ENCODE measurements at places on chromosomes 2 and 18.

DNA sequence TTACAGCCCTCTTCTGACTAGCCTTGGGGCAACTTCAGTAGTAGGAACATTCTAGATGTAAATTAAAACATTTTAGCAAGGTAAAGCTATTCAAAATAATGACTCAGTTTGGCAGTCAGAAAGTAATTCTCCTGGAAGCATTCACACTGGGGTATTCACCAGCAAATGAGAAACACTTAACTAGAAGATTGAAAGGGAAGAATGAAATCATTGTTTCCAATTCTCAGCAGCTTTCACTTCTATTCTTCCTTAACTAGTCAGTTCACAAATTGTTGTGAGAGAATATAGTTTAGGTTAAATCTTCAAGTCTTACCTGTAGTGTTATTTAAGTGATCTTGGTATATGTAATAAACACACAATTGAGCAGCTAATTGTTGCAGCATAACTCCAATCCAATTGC is 1135.6 kb upstream of the FAM98A start:
- no peak for DNase-seq

DNA sequence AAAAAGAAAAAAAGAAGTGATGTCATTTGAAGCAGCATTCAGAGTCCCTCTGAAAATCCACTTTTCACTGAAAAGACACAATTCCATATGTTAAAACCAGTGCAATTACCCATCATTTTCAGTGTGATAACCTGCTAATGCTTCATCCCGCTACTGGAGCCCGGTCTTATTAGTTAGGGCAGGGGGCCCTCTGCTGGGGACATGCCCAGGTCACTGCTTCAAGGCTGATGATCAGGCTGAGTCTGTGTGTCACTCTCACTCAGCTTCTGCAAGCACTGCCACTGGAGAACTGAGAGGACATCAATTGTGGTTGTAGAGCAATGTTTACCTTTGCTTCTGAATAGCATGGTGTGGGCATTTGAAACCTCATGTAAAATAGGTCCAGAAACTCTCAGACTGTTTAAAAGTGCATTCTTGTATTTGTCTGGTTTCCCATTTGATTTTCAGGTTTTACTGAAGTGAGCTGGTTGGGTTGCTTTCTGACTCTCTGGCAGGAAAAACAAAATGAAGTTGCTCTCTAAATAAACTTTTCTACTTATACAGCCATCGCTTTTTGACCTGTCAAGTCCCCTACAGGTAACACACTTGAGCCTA is 49.2 kb upstream of the NXPH2 start:
- DNase-seq, result no peak

GRCh38 chr2:225996462-225996828 is 596.9 kb downstream of the NYAP2 start:
- DNase-seq, result no peak

DNA sequence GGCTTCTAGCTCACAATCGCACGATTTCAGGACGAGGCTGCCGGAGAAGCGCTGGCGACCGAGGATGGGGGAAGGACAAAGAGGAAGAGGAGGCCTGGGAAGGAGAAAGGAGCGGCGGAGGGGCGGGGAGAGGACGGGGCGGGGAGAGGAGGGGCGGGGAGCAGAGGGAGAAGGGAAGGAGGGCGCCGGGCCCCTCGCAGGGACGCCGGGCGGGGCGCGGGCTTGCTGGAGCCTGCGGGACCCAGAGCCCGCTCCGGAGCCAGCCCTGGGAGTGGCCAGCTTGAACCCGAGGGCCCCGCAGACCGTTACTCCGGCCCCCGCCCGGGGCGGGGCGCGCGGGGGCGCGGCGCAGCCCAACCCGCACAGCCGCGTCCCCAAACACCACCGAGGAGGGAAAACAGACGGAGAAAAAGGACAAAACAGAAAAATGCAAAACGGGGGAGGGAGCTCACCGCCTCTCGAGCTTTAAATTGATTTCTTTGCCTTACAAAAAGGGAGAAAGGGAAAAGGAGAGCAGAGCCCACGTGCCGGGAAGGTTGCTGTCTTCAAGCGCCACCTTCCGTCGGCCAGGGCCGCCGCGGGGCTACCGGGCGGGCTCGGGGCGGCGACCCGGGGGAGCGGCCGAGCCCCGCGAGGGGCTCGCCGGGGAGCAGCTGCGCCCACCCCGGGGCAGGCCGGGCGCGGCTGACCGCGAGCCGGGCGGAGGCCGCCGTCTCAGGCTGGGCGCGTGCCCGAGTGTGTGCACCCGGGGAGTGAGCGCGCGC is 781 bp upstream of the SOX11 start:
- DNase-seq, result no peak

DNA sequence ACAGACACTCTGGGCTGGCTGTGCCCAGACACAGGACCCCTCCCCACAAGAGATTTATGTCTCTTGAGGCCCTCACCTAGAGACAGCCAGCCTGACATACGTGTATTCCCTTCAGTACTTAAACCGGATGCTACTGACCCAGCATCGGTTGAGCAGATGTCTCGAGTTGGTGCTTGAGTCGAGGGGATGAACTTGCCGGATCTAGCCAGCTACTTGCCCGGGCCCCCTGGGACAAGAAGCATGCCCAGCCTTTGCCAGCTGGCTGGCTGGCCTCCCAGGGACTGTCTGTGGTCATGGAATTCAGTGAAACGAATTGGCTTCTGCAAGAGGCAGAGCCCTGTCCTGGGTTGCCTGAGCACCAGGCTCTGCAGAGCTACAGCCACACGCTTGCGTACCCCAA is 36.0 kb downstream of the DNMT3A start:
- no peak for DNase-seq

GRCh38 chr2:233848276-233848675 is 6.1 kb downstream of the HJURP start:
- DNase-seq, result no peak

DNA sequence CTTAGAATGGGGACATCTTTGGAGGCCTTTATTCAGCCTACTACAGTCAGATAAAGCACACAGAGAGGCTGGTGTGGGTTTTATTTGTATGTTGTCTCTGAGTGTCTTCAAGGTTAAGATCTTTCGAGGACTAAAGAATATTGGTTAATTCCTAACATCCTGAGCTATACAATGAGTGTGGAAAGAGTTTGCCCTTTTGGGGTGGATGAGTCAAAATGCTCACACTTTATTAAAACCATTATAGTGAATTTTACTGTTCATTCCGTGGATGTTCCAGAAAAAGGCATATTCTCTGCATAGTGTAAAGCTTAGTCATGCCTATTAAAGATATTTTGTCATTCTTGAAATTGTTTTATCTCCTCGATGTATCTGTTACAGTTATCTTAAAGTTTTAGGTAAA is 29.1 kb upstream of the SLC38A11 start:
- no peak for DNase-seq

DNA sequence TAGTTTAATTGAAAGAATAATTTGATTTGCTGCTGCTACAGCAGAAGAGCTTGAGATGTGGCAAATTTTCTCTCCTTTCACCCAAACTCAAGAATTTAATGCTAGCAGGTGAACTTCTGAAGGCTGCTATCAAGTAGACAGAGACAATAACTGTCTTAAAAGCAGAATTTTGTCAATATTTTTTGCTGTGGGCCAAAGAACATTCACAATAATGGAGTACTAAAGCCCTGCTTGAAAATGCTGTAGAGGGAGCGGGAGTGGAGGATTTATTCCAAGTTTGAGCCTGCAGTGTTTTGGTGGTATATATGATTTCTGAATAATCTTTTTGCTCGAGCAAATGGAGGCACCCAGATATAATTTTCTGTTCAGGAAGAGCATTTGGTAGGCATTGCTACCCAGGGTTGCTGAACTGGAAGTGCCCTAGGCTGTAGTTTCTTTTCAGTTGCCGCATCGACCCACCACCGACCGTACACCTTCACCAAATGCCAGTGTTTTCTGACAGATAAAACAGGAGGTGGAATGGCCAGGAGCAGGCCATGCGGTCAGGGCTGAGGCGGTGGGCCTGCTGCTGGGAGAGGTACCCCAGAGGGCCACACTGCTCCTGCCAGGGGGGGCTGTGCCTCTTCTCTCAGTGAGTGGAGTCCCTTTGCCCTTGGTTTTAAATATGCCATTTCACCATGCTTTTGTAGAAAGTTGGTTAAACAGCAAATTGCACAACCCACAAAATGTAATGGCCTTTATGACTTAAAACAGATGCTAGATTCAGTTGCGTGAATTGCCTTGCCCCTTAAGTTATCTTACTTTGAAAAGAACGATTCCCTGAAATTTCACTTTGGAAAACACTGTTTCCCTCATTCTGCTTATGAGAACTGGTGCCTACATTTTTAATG is 36.4 kb downstream of the TSHZ1 start:
- DNase-seq, result no peak

GRCh38 chr2:118006861-118007260 is 7.0 kb downstream of the CCDC93 start:
- no peak for DNase-seq

DNA sequence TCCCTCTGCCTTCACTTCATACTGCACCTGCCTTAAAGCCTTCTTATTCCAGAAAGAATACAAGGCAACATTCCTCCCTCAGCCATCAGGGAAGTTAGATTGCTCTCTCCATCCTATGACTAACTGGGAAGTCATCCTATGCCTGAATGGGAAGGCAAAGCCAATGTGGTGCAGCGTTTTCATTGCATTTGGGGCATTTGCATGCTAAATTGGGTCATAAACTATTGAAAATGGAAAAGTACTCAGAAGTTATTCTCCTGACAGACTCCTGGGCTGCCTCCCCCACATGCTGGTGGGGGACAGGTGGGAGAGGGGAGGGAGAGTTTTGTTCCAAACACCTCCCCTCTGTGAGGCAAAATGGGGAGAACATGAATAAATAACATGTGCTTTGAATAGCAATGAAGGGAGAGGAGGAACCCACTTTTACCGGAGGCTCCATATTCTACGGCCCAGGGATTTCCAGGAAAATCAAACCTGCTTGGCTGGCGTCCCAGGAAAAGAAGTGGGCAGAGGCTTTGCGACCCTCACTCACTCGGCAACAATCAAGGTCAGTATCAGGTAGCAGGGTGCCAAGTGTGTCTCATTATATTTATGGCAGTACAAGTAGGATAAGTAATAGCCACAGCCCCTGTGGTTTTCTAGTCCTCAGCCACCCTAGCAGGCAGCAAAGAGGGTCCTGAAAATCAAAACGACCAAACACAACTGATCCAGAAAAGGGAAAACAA is 84.1 kb downstream of the BOD1L2 start:
- no peak for DNase-seq

DNA sequence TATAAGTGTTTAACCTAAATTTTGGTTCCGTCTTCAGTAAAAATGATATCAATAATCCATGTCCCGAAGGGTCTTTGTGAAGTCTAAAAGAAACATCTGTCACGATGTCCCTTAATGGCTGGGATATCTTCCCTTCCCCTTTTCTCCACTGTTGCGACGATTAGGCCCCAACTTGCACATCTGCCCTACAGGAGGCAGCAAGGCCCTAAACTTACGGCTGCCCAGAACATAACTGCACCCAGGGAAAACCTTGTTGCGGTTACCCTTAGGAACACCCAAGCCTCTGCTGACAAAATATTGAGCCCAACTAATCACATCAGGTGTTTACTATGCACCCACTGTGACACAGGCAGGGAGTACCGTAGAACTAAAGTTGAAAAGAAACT is 1.3 kb upstream of the SMAD2 start:
- DNase-seq, result no peak

- DNase-seq, result no peak
Observed at GRCh38 chr2:17318013-17318412, 200.2 kb downstream of the RAD51AP2 start.

DNA sequence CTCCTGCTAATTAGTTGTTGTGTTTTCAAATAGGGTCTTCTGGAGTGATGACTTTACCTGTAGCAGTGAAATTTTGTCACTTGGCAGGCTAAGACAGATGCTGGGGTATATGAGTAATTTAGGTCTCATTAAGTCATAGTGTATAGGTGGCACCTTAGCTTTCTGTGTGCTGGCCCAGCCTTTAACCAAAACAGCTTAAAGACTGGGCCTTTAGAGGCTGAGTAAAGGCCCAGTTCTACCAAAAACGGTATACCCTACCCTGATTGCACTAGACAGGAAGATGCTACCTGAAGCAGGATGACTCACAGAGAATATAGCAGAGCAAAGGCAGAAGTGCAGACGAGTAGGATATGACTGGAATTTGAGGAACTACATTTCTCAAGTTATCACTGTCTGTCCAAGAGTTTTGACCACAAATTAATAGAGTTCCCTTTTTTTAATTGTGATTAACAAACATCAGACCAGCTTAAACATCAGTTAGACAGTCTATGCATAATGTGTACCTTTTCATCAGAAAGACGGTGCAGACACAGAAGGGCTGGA is 337.9 kb upstream of the SALL3 start:
- no peak for DNase-seq
